ENCODE measurements at places on chromosomes 3 and 15. TPM values are rescaled to one million over a fixed set of nuclear protein-coding genes. Genes with fewer than 3 reads are reported as not detected.
A peak's percentile ranks its signal among the peaks of the same experiment; 100 is the strongest.

GRCh38 chr3:43389388-43390254 is 103.3 kb downstream of the SNRK start:
- peak; percentile 57 for DNase-seq

- peak; percentile 42 for DNase-seq
Observed at GRCh38 chr15:60390871-60391501, 6.8 kb downstream of the ANXA2 start.

DNA sequence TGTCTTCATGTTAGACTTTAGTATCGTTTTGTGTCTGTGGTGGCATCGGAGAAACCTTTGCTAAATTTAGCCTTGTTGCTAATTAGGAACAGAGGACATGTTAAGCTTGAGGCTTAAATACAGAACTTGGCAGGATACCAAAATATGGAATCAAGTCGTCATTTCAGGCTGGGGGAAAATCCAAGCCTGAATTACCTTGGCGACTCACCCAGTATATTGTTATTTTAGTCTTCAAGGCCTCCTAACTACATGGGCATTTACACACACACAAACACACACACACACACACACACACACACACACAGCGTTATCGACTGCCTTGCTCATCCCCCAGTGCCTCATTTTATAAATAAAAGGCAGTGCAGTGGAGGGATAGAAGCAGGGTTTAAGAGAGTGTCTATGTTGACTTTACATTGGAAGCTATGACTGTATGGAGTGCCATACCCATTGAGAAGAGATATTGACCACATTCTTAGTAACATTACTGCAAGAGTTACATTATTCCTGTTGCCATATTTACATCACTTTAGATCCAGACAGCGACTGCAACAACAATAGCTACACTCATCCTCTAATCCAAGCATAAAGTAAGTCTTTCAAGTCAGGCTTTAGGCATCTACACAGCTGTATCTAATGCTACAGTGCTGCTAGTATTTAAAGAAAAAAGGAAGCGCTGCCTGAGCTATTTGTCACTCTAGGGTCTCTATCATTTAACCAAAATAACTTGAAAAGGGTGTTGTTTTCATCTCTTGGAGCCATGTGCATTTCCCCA is 210.8 kb upstream of the SEMA6D start:
- no peak for DNase-seq

CYP1A2 gene
- total RNA-seq = not detected

- no peak for DNase-seq
Observed at GRCh38 chr3:182487611-182488010, 305.7 kb upstream of the ATP11B start.

- no peak for DNase-seq
Observed at GRCh38 chr3:8317661-8318649, 183.7 kb upstream of the LMCD1 start.

ATP10A gene
- 10.8 TPM for total RNA-seq

DNA sequence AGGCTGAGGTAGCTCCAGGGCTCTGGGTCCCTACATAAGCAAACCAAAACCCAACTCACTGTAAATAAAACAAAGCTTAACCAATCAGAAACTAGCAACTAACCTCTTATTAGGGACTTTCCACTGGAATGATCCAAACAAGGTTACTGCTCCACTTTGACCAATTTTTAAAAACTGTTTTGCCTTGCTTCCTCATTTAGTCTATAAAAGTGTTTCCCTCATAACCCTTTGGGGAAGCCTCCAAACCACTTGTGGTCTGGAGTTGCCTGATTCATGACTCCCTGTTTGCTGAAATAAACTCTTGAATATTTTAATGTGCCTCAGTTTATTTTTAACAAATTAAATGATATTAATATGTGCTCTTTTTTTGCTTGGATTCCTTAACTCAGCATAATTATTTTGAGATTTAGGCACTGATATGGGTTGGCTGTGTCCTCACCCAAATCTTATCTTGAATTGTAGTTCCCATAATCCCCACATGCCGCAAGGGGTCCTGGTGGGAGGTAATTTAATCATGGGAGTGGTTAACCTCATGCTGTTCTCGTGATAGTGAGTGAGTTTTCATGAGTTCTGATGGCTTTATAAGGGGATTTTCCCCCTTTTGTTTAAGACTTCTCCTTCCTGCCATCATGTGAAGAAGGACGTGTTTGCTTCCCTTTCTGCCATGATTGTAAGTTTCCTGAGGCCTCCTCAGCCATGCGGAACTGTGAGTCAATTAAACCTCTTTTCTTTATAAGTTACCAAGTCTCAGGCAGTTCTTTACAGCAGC is 90.6 kb downstream of the CD200R1L start:
- DNase-seq = no peak

DNA sequence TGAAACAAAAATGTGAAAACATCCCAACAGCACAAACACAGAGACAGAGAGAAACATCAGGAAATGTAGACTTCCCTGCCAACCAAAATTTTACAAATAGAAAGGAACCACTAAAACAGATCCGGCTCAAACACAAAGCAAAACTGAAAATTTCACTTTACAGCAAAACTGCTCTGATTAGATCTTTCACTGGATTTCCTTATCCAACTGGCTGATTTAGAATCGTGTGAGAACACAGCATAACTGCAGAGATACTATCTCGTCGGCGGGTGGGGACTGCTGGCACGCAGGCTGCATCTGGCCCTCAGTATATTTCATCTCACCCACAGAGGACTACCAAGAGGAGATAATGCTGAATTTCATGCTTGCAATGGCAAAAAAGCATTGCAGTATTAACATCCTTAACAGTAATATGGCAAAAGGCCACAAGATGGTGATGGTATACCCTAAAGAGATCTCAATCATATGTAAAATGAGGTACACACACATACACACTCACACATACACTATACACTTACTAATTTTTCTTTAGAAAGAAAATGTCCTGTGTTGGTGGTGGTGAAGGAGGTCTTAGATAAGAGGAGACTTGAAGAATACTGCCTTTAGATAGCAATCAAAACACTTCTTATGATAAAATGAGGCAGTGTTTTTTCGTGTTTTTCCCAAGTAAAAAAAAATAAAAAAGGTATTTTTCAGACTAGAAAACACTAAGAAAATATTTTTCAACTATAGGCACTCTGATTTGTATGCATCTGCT is 10.6 kb upstream of the LEO1 start:
- no peak for DNase-seq

RTP3 gene
- not detected for total RNA-seq

GRCh38 chr3:194326968-194327217 is 24.2 kb downstream of the CPN2 start:
- DNase-seq = no peak

DNA sequence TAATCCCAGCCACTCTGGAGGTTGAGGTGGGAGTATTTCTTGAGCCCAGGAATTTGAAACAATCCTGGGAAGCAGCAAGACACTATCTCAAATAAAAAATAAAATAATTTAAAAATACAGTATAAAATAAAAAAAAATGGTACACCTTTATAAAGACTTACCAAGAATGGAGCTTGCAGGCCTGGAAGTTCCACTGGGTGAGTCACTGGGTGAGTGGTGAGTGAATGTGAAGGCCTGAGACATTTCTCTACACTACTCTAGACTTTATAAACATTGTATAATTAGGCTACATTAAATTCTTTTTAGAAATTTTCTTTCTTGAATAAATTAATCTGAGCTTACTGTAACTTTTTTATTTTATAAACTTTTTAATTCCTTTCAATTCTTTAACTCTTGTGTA is 609.1 kb upstream of the BCHE start:
- no peak for DNase-seq

GRCh38 chr15:28246605-28247004 is 75.4 kb downstream of the HERC2 start:
- no peak for DNase-seq

All from stomach (tissue), 19 donors.